ENCODE measurements at places on chromosomes 3 and 15.

- no peak for DNase-seq
Observed at GRCh38 chr3:152400887-152401286, 132.2 kb downstream of the MBNL1 start.

DNA sequence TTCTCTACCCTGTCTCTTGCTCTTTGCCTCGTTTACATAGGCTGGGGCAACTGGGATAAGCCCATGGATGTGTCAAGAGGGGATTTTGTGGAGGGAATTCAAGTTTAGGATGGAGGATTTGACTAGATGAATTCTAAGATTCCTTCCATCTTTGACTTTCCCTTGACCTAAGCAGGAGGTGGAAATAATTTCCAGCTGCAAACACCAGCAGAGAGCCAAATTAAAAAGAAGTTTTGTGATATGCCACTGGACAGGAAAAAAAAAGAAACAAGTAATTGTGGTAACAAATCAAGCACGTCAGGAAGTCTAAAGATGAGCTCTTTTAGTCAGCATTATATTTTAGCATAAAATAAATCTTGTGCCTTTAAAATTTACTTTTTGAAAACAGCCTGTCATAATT lies 49.8 kb downstream of the KCNMB2 start:
- DNase-seq: no peak

DNA sequence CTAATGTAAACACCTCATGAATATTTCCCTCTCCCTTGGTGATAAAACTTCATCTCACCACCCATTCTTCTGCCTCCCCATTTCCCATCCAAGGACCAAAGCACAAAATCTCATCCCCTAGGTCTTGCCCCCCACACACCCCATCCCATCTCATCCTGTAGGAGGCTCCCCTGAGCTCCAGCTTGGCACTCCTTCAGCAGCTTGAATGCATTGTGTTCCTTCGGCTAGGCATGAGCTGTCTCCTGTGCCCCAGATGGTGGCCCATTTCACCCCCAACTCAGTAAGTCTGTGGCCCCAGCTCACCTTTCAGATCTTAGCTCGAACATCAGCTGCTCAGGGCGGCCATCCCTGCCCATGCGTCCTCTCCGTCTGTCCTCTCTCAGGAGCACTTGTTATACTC lies 203.6 kb upstream of the NR2F2 start:
- no peak for DNase-seq

DNA sequence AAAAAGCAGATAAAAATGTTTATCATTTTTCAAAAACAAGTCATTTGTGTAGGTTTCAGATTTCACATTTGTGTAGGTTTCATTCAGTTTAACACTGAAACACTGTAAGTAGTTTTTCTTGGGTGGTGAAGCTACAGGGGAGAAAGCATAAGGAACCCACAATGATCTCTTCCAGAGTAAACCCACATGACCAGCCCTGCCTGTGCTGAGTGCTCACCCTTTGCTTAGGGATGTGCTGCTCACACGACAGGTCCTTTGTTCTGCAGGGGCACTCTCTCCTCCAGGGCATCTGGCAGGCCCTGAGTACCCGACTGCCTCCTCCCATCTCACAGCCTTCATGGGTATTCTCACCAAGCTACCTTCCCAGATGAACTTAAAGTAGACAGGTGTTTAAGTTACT lies 28.9 kb downstream of the ZXDC start:
- no peak for DNase-seq

- no peak for DNase-seq
Observed at GRCh38 chr3:54421943-54422342, 299.6 kb downstream of the CACNA2D3 start.

- DNase-seq: no peak
Observed at GRCh38 chr3:124362455-124362854, 367.8 kb upstream of the UMPS start.

DNA sequence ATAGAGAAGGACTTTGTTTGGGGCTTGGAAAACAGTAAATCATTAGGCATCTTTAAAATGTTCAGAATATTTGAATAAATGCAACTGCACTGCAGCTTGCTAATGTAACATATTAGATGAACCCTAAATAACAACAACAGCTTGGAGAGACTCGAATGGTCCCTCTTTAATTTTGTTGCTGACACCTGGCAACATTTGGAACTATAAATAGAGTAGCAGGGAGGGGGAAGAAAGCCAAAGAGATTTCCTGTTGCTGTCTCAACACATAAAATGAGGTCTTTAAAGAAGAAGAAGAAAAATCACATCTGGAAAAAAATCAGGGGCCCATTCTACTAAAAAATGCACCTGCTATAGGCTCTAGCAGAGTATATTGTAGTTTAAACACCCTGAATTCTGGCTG lies 49.9 kb upstream of the DPPA4 start:
- no peak for DNase-seq

GRCh38 chr3:156837115-156837514 lies 11.0 kb downstream of the LEKR1 start:
- no peak for DNase-seq

- no peak for DNase-seq
Observed at GRCh38 chr3:72907731-72908620, 20.1 kb downstream of the GXYLT2 start.

DNA sequence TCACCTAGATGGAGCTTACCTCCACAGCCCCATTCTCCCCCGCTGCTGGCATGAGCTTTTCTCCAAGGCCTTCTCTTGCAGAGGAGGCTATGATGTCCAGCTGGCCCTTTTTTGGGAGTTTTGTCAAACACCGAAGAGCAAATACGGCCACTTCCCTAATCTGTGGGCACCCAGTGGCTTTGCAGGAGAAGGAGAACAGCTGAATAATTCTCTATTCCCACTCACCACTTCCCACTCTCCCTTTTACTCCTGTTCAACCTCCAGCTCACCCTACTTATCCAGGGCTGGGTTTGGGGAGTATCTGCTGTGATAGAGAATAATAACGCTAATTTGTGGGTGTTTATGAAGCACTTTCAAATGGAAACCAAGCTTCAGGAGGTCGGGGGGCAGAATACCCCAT lies 93.0 kb downstream of the AAGAB start:
- no peak for DNase-seq

DNA sequence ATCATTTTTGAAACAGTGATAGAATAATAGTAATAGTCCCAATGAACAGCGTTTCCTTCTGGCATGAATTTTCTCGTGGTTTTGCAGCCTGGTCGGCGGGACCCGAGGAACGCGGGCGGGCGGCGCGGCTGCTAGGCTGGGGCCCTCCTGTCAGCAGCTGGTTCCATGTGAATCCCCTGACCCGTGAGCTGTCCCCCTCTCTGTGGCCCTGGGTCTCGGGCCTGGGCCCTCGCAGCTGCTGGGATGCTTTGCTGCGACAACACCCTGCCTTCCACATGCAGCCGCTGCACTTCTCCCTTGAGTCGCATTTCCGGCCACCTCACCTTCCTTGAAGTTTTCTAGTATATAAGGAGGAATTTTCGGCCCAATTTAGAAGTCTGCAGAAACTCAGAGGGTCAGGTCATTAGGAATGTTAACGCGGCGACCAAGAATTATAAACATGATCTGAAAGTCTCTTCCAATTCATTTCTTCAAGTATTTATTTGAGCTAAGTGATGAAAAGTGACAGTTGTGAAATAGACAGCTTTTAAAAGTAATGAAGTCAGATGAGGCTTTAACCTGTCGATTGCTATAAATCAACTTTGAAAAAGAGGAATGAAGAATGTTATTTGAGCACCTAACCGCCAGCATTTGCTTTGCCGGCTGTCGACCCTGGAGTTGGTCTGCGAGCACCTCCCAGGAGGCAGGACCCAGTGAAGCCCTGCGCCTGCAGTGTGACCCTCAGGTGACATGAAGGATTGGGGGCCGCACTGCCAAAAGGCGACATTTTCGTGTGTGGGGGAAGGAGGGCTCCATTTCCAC lies 27.7 kb downstream of the NR2F2 start:
- DNase-seq: peak; percentile 23

GRCh38 chr3:161475905-161476304 lies 20.7 kb upstream of the OTOL1 start:
- peak; percentile 13 for DNase-seq

GRCh38 chr3:5212628-5213573 lies 25.4 kb downstream of the EDEM1 start:
- no peak for DNase-seq

GRCh38 chr3:17847156-17847555 lies 104.7 kb upstream of the TBC1D5 start:
- no peak for DNase-seq

GRCh38 chr3:170397685-170398084 lies 21.0 kb upstream of the CLDN11 start:
- no peak for DNase-seq

DNA sequence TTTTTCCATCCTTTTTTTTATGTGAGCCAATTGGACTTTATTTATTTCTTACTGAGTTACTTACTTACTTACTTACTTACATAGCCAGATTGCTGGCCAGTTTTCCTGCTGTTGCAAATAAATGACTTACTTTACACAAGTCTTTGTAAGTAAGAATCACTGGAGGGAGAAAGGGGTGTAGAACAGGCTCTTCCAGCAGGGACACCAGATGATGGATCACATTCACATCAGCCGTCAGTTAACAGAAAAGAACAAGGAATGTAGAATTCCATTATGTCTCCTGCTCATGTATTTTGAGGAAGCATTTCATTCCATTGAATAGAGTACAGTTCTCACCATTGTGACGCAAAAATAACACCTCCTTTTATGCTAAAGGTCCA lies 188.6 kb downstream of the FNDC3B start:
- DNase-seq: no peak

DNA sequence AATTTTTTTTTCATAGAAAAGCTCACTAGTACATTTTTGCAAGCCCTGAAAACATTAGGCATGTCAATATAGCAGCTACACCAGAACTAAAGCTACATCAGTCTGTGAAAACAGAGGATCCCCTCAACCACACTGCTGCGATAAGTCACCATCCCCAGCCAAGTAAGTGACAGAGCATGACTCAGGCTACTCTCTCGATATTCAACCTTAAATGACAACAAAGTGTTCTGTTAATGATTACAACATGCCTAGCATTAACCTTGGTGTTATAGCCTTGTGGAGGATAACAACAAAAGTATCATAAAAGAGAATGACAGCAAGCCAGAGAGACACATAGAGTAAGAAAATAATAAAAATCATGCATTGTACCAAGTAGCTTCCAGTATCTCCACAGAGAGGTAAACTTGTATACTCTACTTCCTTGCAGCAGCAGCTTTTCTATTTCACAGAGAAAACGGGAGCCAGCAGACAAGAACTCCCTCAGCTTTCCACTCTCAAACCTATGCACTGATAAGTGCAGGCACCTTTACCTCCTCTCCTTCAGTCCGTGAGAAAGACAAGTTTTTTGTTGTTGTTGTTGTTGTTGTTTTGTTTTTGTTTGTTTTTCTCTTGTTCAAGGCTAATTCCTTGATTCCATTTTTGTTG lies 76.6 kb downstream of the GBE1 start:
- peak; percentile 6 for DNase-seq

GRCh38 chr3:2879023-2879422 lies 231.2 kb downstream of the IL5RA start:
- DNase-seq: no peak

- no peak for DNase-seq
Observed at GRCh38 chr3:194251891-194252560, 99.1 kb downstream of the CPN2 start.

DNA sequence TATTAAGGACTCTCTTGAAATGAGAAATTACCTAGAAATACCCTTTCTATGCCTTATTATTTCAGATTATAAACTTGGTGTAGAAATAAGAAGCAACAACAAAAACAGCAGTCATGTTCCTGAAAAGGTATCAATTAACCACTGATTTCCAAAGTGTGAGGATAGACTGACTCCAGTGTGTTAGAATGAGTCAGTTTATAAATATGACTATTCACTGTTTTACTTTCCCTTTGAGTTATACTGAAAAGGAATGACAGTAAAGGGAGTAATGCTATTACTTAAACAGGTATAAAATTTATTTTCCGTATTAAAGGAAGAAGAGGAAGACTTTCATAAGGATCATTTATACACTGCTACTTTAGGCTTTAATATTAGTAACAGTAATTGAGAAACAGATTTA lies 12.9 kb downstream of the GMNC start:
- no peak for DNase-seq

- DNase-seq: no peak
Observed at GRCh38 chr3:52249683-52250082, 4.1 kb downstream of the PPM1M start.

- no peak for DNase-seq
Observed at GRCh38 chr3:73603762-73604171, 21.0 kb downstream of the PDZRN3 start.

DNA sequence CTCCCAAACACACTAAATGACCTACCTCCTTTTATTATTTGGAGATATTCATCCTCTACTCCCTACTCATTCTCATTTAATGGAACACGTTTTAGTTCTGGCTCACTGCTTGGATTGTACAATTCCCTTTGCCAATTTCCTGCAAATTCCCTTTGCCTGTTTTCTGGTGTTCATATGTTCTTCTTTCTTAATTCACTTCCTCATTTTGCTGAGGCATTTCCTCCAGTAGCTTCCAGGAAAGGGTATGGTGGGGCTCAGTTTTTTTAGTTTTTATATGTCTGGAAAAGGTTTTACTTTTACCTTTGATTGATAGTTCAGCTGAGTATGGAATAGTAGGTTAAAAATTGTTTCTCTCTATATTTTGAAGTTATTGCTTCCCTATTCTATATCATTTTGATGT lies 143.6 kb upstream of the GOLIM4 start:
- no peak for DNase-seq

GRCh38 chr15:69154684-69155083 lies 5.8 kb upstream of the GLCE start:
- no peak for DNase-seq

- DNase-seq: no peak
Observed at GRCh38 chr15:39752991-39753390, 29.6 kb downstream of the FSIP1 start.

DNA sequence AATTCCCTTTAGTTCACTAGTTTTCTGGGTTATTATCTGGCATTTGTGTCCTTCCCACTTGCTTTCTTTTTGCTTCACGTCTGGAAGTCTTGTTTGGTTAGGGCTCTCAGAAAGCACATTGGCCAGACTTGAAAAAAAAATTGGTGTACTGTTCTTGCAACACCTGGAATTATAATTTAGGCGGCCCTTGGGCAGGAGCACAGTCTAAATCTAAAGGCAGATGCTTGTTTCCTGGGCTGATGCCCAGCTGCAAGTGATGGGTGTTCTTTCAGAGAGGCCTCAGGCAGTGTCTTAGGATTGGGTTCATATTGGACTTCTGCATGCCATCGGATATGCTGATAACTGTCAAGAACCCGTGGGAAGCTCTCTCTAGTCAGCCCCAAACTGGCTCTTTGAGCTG lies 521.5 kb downstream of the PDCD6IP start:
- DNase-seq: no peak

DNA sequence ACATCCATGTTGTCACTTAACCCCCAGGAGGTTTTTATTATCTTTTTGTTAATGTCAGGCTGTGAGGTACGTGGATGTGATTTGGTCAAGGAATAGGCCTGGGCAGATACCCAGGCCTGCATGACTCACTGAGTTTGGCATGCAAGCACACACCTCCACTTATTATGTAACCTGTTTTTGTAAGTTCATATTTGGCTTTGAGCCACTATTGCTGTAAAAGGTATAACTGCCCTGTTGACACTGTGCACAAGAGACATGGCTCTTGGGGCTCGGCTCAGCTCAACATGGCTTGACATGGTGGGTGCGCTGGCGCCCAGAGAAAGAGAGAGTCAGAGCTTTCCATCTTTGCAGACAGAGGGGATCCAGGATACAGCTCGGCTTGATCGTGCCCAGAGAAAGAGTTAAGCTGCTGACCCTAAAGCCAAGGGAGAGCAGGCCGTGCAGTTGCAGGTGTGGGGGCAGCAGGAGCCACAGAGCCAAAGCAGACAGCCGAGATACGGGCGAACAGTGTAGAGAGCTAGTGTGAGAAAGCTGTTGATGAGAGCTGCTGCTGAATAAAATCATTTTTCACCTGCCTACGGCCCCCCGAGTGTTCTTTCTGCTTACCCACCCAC lies 67.9 kb upstream of the UNC13C start:
- DNase-seq: no peak

Measured in HuH-7.5 (cell line).